ENCODE measurements at places on chromosomes 13 and 19.

DNA sequence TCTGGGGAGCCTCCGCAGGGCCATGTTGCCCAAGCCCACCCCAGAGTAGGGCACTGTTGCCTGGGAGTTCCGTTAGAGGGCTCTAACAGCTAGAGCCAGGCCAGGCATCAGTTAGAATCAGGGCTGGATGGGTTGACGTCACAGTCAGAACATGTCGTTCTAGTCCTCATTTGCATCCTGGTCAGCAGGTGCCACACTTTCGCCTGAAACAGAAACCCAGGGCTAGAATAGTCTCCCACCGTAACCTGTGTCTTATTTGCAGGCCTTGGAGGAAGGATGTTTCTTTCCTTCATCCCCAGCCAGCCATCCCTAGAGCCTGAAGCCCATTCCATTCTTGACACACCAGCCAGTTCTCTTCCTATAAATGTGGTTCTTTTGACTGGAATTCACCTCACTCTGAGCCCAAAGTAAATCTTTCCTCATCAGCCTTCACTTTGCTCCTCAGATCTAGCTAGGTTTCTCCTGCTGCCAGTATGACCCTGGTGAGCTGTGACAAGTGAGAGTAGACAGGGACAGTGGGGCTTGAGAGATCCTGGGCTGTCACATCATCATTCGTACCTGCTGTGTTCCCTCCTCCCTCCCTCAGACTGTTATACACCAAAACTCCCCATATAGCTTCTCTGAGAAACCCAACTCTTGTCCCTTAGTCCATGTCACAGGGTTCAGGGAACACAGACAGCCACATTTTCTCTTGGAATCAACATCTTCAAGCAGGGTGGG is 12.2 kb upstream of the CCDC97 start:
- no peak for DNase-seq

GRCh38 chr19:30584090-30584489 is 211.9 kb downstream of the ZNF536 start:
- no peak for DNase-seq

DNA sequence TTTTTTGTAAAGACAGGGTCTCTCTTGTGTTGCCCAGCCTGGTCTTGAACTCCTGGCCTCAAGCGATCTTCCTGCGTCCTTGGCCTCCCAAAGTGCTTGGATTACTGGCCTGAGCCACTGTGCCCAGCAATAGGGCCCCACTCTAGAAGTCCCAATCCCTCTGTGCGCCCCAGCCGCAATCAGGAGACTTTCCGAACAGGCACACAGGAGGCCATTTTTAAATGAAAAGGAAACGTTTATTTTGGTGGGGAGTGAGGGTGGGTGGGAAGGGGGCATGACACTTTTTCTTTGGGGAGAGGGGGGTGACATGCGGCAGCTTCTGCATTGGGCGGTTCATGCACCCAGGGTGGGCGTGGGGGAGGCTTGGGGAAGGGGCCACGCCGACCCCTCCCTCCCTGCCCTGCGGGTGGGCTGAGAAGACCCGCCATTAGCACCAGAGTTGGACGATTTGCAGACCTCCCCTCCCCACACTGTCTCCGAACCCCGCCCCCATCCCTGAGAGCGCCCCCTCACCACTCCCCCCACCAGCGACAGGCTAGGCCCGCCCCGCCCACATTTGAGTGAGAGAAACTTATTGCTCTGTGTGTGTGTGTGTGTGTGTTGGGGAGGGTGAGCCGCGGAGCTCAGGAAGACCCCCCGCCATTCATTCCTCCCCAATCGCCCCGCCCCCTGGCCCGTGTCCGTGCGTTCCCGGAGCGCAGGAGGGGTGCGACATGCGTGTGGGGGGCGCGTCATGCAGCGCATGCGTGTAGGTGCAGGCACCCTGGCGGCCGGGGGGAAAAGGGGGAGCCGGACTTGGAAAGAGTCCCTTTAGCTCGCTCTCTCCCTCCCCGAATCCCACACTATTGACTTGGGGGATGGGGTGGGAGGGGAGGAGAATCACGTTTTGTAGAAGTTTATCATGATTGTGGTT is 17.2 kb downstream of the KCNC3 start:
- no peak for DNase-seq

DNA sequence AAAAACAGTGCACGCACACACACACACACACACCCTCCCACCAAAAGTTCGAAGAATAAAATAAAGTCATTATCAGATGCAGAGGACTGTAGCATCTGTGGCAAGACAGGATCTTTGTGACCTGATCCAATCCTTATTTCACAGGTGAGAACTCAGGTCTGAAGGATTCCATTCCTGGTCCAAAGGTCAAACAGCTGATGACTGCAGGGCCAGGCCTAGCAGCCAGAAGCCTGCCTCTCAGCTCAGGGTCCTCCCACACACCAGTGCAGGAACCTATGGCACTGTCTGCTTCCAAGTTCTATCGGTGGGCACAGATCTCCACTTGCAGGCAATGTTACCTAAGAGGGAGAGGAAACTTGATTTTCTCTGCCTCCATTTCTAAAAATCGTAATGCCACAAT is 57.5 kb downstream of the SERP2 start:
- no peak for DNase-seq

DNA sequence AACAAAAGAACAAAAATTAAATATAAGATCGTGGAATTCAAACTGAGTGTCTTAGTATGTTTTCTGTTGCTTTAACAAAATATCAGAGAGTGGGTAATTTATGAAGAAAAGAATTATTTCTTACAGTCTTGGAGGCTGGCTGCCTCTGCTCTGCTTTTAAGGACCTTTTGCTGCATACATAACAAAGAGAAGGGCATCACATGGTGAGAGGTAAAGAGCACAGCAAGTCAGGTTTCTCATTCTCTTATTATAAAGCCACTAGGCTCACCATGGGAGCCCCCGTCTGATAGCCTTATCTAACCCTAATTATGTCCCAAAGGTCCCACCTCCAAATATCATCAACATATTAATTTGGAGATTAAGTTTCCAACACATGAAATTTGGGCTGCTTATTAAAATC is 231.3 kb downstream of the SLITRK6 start:
- no peak for DNase-seq

DNA sequence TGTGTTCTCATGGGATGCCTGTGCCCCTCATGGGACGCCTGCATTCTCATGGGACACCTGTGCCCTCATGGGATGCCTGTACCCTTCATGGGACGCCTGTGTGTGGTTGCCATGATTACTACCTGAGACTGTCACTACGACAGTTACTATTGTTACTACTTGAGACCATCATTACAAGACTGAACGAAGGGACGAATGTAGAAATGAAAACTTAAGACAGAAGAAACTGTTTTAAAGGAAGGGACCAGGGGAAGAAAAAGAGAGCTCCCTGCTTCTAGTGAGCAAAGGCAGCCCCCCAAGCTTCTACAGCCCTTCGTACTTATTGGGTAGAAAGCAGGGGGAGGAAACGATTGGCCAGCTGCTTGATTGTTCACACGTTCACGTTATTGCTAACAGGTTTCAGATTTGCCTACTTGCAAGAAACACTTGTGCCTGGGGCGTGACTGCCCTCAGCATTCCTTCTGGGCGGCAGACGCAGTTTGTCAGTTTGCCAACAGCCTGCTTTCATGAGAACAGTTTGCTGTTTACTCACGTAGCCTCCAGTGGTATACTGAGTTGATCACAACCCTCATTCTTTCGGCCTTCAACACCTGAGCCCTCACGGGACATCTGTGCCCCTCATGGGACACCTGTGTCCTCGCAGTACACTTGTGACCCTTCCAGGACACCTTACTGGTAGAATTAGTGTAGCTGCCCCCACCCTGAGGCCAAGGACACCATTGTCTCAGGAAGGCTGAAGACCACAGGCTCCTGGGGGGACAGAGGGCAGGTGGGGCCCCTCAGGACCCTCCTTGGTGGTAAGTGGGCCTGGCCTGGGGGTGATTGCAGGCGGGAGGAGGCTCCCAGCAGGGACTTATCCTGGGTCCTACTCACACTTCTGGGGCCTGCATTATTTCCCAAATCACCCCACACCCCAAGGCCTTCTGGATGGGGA is 2.5 kb upstream of the S1PR4 start:
- no peak for DNase-seq

GRCh38 chr19:33883859-33884519 is 87.3 kb downstream of the KCTD15 start:
- no peak for DNase-seq

DNA sequence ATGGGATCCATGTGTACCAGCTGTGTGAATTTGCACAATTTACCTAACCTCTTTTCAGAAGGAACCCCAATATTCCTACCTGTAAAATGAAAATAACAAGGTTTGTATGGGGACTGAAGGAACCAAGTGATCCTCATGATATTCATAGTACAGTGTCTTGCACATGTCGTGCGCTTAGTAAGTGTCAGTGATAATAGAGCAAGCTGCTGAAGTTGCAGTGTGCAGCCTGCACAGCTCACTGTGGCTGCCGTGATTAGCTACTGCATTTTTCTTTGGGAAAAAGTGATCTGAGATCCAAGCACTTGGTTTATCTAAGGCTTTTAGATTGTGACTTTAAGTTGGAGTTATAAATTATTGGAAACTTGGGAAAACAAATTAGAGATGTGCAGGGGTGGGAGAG is 135.9 kb upstream of the FRY start:
- DNase-seq, result no peak

GRCh38 chr19:45955905-45956608 is 17.6 kb downstream of the NOVA2 start:
- DNase-seq, result no peak

- DNase-seq, result no peak
These were observed 80.0 kb downstream of the KDM4B start for GRCh38 chr19:5048727-5049553.

DNA sequence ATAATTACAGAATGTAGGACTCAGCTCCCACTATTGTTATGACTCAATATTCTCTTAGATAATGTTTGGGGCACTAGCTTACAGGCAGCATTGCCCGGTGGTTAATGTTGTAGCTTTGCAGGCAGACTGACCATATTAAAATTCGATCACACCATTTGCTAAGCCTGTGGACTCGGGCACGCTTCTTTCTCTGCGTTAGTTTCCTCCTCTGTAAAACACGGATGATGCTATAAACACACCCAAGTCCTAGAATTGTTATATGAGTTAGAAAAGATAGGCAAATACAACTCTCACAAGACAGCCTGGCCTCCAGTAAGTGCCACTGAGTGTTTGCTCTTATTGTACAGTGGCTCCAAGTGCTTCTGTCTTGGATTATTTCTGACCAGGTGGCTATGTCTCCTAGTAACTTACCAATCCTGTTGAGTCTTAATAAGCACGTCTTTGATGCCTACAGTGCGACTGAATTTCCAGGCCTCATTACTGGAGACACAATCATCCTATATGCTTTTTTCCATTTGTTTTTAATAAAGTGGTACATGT is 50.0 kb upstream of the ALOX5AP start:
- no peak for DNase-seq

- DNase-seq, result no peak
These were observed 22.1 kb downstream of the ARID3A start for GRCh38 chr19:947707-948539.

GRCh38 chr13:84446972-84447639 is 564.8 kb upstream of the SLITRK1 start:
- DNase-seq, result no peak

DNA sequence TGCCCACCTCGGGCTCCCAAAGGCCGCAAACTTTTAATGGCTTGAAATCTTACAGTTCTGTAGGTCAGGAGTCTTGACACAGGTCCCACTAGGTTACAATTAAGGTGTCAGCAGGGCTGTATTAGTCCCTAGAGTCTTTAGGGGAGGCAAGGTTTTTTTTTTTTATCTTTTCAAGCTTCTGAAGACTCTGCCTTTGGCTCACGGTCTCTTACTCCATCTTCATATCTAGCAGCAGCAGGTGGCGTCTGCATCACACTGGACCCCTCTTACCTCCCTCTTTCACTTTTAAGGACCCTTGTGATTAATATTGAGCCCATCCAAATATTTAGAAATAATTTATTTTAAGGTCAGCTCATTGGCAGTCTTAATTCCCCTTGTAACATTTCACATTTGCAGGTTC is 11.6 kb downstream of the MIR17HG start:
- DNase-seq, result no peak

DNA sequence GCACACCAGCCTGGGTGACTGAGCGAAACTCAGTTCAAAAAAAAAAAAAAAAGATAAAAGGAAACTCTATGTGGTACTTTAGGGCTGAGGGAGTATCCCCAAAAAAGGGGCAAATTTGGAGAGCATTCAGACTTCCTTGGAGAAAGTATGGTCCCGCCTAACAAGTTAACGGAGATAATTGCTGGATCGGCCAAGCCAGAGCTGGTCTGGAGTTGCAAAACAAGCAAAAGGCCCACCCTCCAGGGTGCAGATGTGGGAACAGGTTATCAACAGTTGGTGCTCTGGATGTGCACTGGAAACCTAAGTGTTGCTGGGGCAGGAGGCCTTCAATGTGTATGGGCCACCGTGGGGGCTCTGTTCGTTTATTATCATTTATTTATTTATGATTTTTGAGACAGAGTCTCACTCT is 2.8 kb downstream of the IQCN start:
- no peak for DNase-seq
